ENCODE measurements at places on chromosomes 5 and 9. TPM values are rescaled to one million over a fixed set of nuclear protein-coding genes. Genes with fewer than 3 reads are reported as not detected.

ZBTB43 gene
- 6.4 TPM for total RNA-seq

GABRA1 gene
- total RNA-seq: not detected

RAB3C gene
- not detected for total RNA-seq

ASPN gene
- total RNA-seq: not detected

TAL2 gene
- total RNA-seq: 4.1 TPM

ADAMTS12 gene
- not detected for total RNA-seq

SUSD3 gene
- 6.2 TPM for total RNA-seq

EPB41L4A gene
- 1.3 TPM for total RNA-seq

WNT8A gene
- total RNA-seq: not detected

TAS2R1 gene
- total RNA-seq: not detected

CTXN3 gene
- total RNA-seq: not detected

GFI1B gene
- total RNA-seq: 6.5 TPM

CCDC180 gene
- total RNA-seq: 8.6 TPM

LHX3 gene
- total RNA-seq: not detected

ARL14EPL gene
- total RNA-seq: not detected

PRDM9 gene
- total RNA-seq: not detected

LOX gene
- total RNA-seq: not detected

FOXD1 gene
- total RNA-seq: 0.54 TPM

GGTA1 gene
- not detected for total RNA-seq

GRXCR2 gene
- total RNA-seq: not detected

LAMC3 gene
- not detected for total RNA-seq

TEX48 gene
- not detected for total RNA-seq

RETREG1 gene
- not detected for total RNA-seq

PRUNE2 gene
- 0.48 TPM for total RNA-seq

TAF11L5 gene
- not detected for total RNA-seq

PCDHA7 gene
- total RNA-seq: not detected

RECK gene
- 2.3 TPM for total RNA-seq

FXN gene
- 8.3 TPM for total RNA-seq

LCN9 gene
- not detected for total RNA-seq

PCDHB10 gene
- total RNA-seq: 0.11 TPM

SPINK7 gene
- not detected for total RNA-seq

UBE2QL1 gene
- total RNA-seq: not detected

TSSK1B gene
- total RNA-seq: not detected

IL7R gene
- total RNA-seq: not detected

PAEP gene
- total RNA-seq: not detected

ROPN1L gene
- 1.2 TPM for total RNA-seq

ABCA1 gene
- 2.6 TPM for total RNA-seq

GPR150 gene
- 0.51 TPM for total RNA-seq

ABO gene
- not detected for total RNA-seq

SOX30 gene
- not detected for total RNA-seq

TPPP gene
- 1.6 TPM for total RNA-seq

NSG2 gene
- total RNA-seq: not detected

EQTN gene
- total RNA-seq: not detected

SPINK6 gene
- total RNA-seq: not detected

CCDC183 gene
- 1.6 TPM for total RNA-seq

SPRY4 gene
- total RNA-seq: 0.26 TPM

FBXL7 gene
- not detected for total RNA-seq

COL23A1 gene
- 5.7 TPM for total RNA-seq

APBA1 gene
- not detected for total RNA-seq

TESK1 gene
- 20.2 TPM for total RNA-seq

PCDHA4 gene
- total RNA-seq: not detected

IER5L gene
- 2.3 TPM for total RNA-seq

C6 gene
- not detected for total RNA-seq

SLC6A3 gene
- total RNA-seq: not detected

Measured in Karpas-422 (cell line).